CD4-positive, alpha-beta memory T cell (primary cell): ENCODE measurements at places on chromosomes 2 and 18. TPM values are rescaled to one million over a fixed set of nuclear protein-coding genes. Genes with fewer than 3 reads are reported as not detected.

- no peak for DNase-seq
Observed at GRCh38 chr2:164479460-164479859, 141.8 kb downstream of the GRB14 start.

GRCh38 chr2:164458792-164459191 is 162.5 kb downstream of the GRB14 start:
- DNase-seq, result no peak

DNA sequence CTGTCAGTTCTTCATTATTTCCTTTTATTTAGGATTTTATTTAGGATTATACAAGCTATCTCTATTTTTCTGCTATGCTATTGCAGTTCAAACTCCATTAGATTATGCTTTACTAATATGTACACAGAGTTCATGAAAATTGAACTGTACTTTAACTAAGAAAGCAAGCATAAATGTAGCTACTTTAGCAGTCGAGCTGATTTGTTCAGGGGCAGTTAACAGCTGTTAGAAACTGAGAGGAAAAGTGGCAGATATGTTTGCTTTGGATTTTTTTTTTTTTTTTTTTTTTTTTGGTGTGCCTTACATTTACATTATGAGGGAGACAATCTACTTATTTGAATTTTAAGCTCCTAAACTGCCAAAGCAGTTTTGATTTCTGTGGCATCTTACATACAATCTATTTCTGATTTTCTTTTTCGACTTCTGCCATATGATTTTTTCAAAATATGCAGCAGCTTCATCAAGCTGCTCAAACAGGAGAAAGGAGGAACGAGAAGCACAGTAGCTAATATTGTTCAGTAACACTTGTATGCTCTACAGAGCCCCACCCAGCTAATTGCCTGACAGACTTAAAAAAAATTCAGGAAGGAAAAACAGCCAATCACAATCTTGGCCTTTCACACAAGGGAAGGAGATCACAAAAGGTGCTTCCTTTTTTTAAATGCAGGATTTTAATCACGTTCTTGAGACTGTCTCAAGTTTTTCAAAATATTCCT is 233.4 kb upstream of the SIX3 start:
- no peak for DNase-seq

- DNase-seq, result peak; percentile 76
Observed at GRCh38 chr2:71000780-71001591, 6.3 kb upstream of the TEX261 start.

DNA sequence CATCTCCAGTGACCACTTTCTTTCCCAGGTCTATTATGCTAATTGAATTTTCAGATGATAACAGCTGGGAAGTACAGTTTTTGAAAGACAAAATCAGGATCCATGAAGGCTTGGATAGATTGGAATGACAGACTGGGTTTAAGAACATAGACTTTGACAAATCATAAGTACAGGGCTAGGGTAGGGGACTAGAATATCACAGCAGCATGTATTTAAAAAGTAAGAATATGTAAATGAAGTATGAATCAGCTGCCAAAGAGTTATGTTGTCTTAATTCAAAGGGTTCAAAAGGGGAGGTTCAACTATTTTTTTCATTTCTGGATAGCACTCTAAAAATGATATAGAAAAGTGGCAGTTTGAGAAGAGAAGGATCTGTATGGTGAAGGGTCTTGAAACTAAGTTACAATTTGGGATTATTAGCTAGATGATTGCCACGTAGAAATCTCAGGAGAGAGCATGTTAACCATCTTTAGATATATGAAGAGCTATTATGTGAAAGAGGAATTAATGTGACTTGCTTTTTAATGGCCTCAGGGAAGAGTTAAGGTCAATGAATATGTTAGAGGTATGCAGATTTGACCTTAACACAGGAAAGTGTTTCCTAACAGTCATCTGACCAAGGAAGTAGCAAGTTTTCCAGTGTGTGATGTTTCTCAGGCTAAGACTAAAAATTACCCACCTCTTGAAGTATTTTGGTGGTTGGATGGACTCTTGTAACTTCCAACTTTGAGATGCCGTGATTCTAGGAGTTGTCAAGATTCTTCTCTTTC is 81.7 kb downstream of the TMEM185B start:
- no peak for DNase-seq

GRCh38 chr2:152227969-152228592 is 52.5 kb upstream of the STAM2 start:
- no peak for DNase-seq

GRCh38 chr2:195575879-195576401 is 81.1 kb upstream of the SLC39A10 start:
- DNase-seq, result no peak

- no peak for DNase-seq
Observed at GRCh38 chr2:21856708-21857107, 732.9 kb downstream of the TDRD15 start.

GRCh38 chr18:33062834-33063364 is 290.1 kb upstream of the KLHL14 start:
- DNase-seq, result no peak

DNA sequence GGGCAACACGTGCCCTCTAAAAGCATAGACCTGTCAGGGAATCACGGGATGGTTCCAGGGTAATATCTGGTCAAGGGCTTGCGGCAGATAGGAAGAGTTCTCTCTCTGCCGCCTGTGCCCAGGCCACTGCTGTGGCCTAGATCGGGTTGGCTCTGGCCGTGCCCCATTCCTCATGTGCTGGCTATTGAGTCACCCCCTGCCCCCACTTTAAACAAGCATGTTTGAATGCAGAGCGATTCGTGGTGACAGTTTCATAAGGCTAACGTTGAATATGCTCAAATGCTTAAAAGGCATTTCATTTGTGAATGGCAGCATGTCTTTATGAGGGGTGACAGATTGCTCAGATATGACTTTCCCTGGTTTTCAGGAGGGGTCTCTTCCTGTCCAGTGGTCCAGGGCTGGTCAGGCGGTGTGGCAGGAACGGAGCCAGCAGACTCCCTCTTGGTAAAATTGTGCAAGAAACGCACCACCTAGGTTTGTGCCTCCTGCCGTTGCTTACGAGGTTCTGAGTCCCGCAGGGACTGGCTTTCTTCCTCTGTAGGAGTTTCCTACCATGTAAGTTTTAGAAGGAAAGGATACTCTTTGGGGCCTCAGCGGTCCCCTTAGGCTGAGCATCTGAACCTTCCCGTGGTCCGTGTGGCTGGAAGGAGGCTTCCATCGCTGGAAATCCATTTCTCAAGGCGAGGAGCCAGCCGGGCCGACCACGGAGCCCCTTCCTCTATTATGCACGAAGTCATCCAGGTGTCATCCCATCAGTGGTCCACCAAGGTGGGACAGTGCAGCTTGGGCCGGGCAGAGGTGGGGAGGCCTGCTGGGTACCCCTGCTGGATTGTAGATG is 50.2 kb downstream of the AGAP1 start:
- DNase-seq, result no peak

GRCh38 chr2:123916051-123916450 is 109.0 kb upstream of the CNTNAP5 start:
- DNase-seq, result no peak

GRCh38 chr2:235416858-235417499 is 76.9 kb upstream of the AGAP1 start:
- no peak for DNase-seq

GRCh38 chr18:23844991-23845680 is 155.9 kb downstream of the LAMA3 start:
- DNase-seq, result no peak

DNA sequence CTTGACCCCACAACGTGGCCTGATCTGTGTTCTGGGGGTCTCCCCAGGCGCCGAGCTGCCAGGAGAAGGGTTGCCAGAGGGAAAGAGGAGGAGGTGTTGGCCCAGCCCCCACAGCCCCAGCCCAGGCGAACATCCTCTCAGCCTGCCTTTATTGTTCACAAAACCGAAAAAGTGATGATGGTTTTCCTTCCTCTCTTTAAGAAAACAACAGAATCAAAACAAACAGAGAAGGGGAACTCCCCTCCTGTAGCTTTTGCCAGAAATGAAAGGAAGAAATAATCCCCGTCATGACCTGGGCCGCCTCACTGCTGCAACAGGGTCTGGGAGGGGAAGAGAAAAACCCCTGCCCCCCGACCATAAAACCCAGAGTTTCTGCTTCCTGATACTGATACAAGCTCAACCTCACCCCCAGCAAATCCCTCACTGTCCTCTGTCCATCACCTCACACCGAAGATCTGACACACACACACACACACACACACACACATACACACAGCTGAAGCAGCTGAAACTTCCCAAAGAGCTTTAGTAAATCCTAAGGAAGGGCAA is 52.0 kb downstream of the ZFP36L2 start:
- DNase-seq, result peak; percentile 91

- no peak for DNase-seq
Observed at GRCh38 chr2:212831671-212832199, 293.1 kb upstream of the ERBB4 start.

GRCh38 chr2:72130659-72131360 is 16.9 kb downstream of the CYP26B1 start:
- DNase-seq, result no peak

DNA sequence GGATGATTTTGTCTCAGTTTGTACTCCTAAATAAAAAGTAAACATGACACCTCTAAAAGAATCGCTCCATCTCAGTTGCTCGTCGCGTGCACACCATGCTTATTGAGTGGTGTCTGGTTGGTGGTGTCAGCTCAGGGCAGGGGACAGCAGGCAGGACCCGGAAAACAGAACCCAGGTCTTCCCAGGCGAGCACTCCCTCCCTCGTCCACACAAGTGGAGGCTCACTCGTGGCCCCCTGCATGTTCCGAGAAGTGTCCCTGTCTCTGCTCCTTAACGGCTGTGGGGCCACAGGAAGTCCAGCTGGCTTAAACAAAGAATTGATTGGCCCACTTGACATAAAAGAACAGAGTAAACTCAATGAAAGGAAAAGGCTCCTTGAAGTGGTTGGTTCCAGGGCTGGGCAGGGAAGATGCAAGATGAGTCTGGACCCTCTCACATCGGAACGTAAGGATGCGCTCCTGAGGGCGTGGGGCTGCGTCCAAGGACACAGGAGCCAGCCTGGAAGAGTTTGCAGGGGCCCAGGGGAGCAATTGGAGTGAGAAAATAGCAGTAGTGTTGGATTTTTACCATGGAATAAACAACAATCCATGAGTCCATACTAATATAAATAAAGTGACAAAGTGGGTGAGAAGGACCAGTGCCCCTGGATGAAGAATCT is 13.1 kb upstream of the CNDP1 start:
- DNase-seq, result no peak

GRCh38 chr2:21118302-21118920 is 5.4 kb upstream of the TDRD15 start:
- peak; percentile 2 for DNase-seq

- no peak for DNase-seq
Observed at GRCh38 chr18:9403795-9404564, 69.4 kb downstream of the TWSG1 start.

DNA sequence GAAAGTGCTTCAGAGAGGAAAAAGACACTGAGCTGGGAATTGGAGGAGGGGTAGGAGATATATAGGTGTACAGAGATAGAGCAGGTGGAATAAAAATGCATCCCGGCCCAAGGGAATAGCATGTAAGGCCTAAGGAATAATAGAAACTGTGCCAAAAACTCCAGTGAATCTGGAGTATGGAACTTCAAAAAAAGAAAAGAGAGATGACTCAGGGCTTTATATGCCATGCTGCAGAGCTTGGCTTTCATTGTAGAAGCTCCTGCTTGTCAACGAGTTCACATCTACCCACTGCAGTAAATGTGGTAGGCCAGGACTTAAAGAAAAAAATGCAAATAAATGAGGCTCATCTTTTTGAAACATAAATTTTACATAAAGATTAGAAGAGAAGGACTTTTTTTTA is 131.8 kb downstream of the MREG start:
- DNase-seq, result no peak

DNA sequence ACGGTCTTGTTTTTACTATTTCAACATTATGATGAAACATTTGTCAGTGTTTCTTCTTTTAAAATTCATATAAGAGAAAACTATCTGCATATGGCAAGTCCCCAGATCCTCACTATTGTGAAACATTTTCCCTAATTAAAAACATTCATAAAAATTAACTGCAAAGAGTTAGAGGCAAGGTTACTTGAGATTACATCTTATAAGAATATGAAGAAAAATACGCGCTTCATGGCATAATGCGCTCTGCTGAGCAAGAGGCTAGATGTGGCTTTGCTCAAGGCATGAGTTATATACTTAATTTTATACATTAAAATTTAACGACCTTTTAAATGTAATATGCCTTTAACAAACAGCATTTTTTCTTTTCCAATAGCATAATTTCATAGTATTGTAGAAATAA is 166.4 kb upstream of the RPRM start:
- no peak for DNase-seq

DNA sequence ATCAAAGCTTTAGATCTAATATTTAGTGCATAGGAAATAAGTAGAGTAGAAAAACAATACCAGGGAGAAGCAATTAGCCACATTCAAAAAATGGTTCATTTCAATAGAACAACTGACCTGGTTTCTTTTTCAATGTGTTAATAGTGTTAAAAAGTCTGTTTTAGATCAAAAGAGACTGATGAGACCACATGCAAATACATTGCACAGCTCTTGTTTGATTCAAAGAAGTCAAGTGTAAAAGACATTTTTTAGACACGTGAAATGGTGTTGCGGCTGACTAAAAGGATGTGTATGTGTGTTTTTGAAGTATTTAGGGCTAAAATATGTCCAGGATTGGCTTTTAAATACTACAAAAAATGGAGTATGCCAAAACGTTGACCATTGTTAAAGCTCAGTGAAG is 1.2 kb upstream of the AOX1 start:
- DNase-seq, result no peak

- no peak for DNase-seq
Observed at GRCh38 chr2:128497461-128497860, 178.8 kb upstream of the HS6ST1 start.

GRCh38 chr18:76317136-76317535 is 177.9 kb downstream of the ZNF516 start:
- no peak for DNase-seq

DNA sequence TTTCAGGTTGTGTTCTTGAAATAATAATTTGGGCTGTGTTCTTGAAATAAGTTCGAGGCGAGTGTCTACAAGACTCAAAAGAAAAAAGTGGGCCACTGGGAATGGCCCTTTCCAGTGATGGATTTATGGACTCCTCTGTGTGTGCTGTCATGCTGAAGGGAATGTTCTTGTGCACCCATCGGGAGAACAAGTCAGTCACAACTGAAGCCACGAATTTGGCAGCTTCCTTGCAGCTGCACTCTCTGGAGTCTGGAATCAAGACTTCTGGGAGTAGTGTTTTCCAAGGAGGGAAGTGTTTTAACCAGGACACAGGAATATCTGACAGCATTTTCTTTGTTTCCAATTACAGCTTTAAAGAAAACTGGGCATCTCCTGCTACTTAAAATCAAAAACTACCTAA is 620 bp downstream of the SLC14A1 start:
- DNase-seq, result no peak

GRCh38 chr2:68737711-68738110 is 3.1 kb downstream of the ARHGAP25 start:
- DNase-seq, result peak; percentile 64

The ANKRD23 gene
- not detected for polyA plus RNA-seq

The ABCB11 gene
- not detected for polyA plus RNA-seq

The RESP18 gene
- not detected for polyA plus RNA-seq

The EHD3 gene
- 4.3 TPM for polyA plus RNA-seq

The GRHL1 gene
- 0.33 TPM for polyA plus RNA-seq

The DLX1 gene
- polyA plus RNA-seq, result not detected

The ADI1 gene
- polyA plus RNA-seq, result 115 TPM

The COL4A4 gene
- not detected for polyA plus RNA-seq

The GPR45 gene
- polyA plus RNA-seq, result not detected

The HRH4 gene
- 1.1 TPM for polyA plus RNA-seq
